ENCODE measurements at places on chromosomes 7 and 10. TPM values are rescaled to one million over a fixed set of nuclear protein-coding genes. Genes with fewer than 3 reads are reported as not detected.

The UPK3B gene
- total RNA-seq: not detected

The INMT gene
- 15.8 TPM for total RNA-seq

The MYL10 gene
- not detected for total RNA-seq

DNA sequence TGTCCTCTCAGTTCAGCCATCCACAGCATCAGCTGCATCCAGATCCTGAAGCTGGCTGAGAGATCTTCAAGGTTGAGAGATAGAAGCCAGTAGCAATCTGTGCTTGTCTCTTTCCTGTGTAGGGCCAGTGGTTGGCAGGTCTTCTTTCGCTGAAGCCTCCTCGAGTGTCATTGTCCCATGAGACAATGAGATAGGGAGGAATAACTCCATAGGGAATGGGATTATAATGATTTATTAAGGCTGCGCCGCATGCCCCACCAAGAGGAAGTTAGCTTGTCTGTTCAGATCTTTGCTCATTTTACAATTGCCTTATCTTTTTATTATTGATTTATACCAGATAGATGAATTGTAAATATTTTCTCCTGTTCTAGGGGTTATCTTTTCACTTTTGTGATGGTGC is 61.5 kb downstream of the MCMBP start:
- DNase-seq: no peak

GRCh38 chr7:100626530-100627237 is 14.3 kb downstream of the MOSPD3 start:
- peak; percentile 75 for DNase-seq

- DNase-seq: peak; percentile 88
These were observed 677.1 kb downstream of the PARD3 start for GRCh38 chr10:34137955-34138354.

DNA sequence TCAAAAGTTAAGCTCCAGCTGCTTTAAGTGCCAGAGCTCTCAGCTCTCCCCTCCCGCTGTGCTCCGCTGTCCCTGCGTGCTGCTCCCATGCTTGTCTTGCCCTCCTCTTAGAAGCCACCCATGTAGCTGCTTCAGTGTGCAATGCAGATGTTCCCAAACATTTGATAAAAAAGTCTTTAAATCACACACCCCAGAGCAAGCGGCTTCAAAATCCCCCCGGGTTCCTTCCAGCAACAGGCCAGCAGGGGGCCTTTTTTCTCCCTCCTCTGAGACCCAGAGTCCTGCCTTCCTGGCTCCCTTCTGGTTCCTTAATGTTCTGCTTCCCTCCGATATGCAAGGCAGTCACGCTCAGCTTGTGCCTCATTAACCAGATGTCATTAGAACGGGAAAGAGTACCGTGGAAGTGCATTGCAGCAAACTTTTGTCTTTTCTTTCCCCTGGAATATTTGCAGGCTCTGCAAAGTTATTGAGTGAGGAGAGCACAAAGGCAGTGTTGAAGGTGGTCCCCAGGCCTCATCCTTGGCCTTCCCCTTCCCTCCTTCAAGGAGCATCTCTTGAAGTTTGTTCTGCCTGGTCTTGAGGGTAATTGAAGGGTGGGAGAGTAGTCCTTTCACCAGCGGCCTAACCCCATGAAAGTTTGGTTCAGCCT is 25.5 kb downstream of the LDB3 start:
- peak; percentile 64 for DNase-seq

GRCh38 chr10:71816421-71816851 is 34.6 kb downstream of the PSAP start:
- DNase-seq: no peak

DNA sequence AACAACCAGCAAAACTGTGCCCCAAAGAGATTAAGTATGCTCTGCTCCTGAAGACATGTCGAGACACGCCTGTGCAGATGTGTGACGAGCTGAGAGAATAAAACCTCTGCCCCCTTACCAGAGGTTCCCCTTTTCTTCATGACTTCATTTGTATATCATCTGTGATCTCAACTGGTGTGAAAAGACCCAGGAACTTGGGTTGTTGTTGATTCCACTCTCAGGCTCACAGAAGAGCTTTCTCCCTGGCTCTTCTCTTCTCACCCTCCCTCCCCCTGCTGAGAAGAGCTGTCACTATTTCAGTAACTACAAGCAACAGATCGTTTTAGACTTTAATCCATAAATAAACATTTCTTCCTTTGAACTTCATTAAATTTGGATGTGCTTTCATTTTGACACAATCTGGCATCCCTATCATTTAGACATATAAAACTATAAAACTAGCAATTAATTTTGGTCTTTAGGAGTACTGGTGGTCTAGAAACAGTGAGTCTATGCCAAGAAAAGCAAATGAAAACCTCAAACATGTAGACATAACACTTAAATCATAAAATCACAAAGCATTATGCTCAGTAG is 179.3 kb upstream of the FZD8 start:
- peak; percentile 18 for DNase-seq

DNA sequence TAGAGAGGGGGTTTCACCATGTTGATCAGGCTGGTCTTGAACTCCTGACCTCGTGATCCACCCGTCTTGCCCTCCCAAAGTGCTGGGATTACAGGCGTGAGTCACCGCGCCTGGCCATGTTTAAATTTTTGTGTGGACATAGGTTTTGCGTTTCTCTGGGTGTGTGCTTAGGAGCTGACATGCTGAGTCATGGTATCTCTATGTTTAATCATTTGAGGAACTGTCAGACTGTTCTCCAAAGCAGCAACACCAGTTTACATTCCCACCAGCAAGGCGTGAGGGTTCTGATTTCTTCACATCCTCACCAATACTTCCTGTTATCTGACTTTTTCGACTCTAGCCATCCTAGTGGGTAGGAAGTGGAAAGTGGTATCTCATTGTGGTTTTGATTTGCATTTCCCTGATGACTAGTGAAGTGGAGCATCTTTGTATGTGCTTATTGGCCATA is 153.7 kb downstream of the DNAJB6 start:
- peak; percentile 73 for DNase-seq

DNA sequence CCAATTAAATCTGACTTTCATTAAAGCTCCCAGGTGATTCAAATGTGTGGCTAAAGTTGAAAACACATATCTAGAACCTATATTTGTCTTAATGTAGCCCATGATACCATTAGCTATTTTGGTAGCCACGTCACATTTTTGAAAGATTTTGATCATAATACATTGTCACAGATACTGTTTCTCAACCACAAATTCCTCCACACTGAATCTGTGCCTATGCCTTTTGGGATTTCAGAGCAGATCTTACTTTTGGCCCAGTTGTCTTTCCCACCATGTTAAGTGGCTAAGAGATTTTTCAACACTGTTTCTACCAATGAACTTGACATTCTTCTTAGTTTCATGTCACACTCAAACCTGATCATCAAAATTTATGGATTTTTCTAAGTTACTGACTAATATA is 47.4 kb downstream of the CH25H start:
- no peak for DNase-seq

Data from fibroblast of villous mesenchyme (primary cell).